ENCODE measurements at places on chromosomes 4 and X. TPM values are rescaled to one million over a fixed set of nuclear protein-coding genes. Genes with fewer than 3 reads are reported as not detected.

PNPLA4 gene
- total RNA-seq = 11.8 TPM

APOO gene
- 12.0 TPM for total RNA-seq

DRP2 gene
- 6.7 TPM for total RNA-seq

YY2 gene
- 1.1 TPM for total RNA-seq

GPC3 gene
- 26.6 TPM for total RNA-seq

PAPSS1 gene
- 124 TPM for total RNA-seq

NALF2 gene
- total RNA-seq = not detected

TSPAN7 gene
- total RNA-seq = not detected

SSX3 gene
- total RNA-seq = not detected

HELT gene
- not detected for total RNA-seq

CT45A3 gene
- total RNA-seq = not detected

SORCS2 gene
- 0.23 TPM for total RNA-seq

RHOXF2B gene
- total RNA-seq = under 0.01 TPM

DOK7 gene
- 0.08 TPM for total RNA-seq

RBBP7 gene
- total RNA-seq = 94.2 TPM

C4orf50 gene
- total RNA-seq = not detected

TLR10 gene
- total RNA-seq = not detected

SMIM10 gene
- 2.3 TPM for total RNA-seq

RNF128 gene
- total RNA-seq = 1.6 TPM

TLR3 gene
- 0.60 TPM for total RNA-seq

AMELX gene
- total RNA-seq = not detected

ZNF718 gene
- total RNA-seq = 3.6 TPM

ZNF711 gene
- total RNA-seq = under 0.01 TPM

CXCL5 gene
- total RNA-seq = 0.08 TPM

KDR gene
- 1.9 TPM for total RNA-seq

MAP3K15 gene
- not detected for total RNA-seq

COL4A6 gene
- 3.1 TPM for total RNA-seq

JAKMIP1 gene
- not detected for total RNA-seq

STBD1 gene
- total RNA-seq = 4.5 TPM

SH3D19 gene
- total RNA-seq = 13.0 TPM

SFRP2 gene
- not detected for total RNA-seq

AKAP4 gene
- not detected for total RNA-seq

CYSLTR1 gene
- not detected for total RNA-seq

GDPD2 gene
- total RNA-seq = not detected

CORIN gene
- total RNA-seq = 0.12 TPM

STPG2 gene
- total RNA-seq = 0.12 TPM

SLITRK4 gene
- total RNA-seq = 0.15 TPM

LRIT3 gene
- not detected for total RNA-seq

SLC7A11 gene
- total RNA-seq = 4.4 TPM

NDNF gene
- not detected for total RNA-seq

CENPVL1 gene
- not detected for total RNA-seq

EPHA5 gene
- 15.1 TPM for total RNA-seq

NAT8L gene
- total RNA-seq = under 0.01 TPM

SRPK3 gene
- total RNA-seq = under 0.01 TPM

ARR3 gene
- total RNA-seq = not detected

HERC3 gene
- total RNA-seq = 7.9 TPM

BOD1L1 gene
- 22.0 TPM for total RNA-seq

TMEM33 gene
- 31.9 TPM for total RNA-seq
